ENCODE measurements at places on chromosomes 4 and X. TPM values are rescaled to one million over a fixed set of nuclear protein-coding genes. Genes with fewer than 3 reads are reported as not detected.
A peak's percentile ranks its signal among the peaks of the same experiment; 100 is the strongest.

TMEM31 gene
- 0.43 TPM for polyA plus RNA-seq

IL21 gene
- polyA plus RNA-seq, result not detected

SLC30A9 gene
- polyA plus RNA-seq, result 60.8 TPM

TREX2 gene
- polyA plus RNA-seq, result 0.30 TPM

DACH2 gene
- 1.9 TPM for polyA plus RNA-seq

MUC7 gene
- not detected for polyA plus RNA-seq

ADGRL3 gene
- polyA plus RNA-seq, result 9.8 TPM

CLRN2 gene
- not detected for polyA plus RNA-seq

MAGEC1 gene
- polyA plus RNA-seq, result not detected

OTC gene
- polyA plus RNA-seq, result 74.5 TPM

ARSJ gene
- polyA plus RNA-seq, result 11.3 TPM

SLC16A2 gene
- 7.2 TPM for polyA plus RNA-seq

CYTL1 gene
- 6.7 TPM for polyA plus RNA-seq

GRCh38 chrX:132077414-132077813 is 50.4 kb downstream of the FRMD7 start:
- no peak for DNase-seq

DNA sequence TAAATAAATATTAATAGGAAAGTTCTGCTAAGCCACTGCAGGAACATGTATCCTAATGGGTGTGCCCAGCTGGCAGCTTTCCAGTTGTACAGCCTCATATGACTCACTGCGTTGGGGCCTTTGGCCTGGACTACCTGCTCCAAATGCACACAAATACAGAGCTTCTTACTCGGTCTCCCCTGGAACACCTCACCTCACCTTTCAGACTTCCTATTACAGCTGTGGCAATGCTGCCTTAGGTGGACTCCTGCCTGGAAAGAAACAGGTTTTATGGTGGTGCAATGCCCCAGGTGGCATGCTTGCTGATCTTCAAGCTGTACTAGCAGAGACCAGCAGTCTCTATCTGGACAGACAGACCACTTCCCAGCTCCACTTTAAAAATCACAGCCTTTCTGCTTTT is 85.7 kb upstream of the EXOC1L start:
- DNase-seq, result peak; percentile 97

- DNase-seq, result no peak
Observed at GRCh38 chr4:48195374-48195773, 61.3 kb upstream of the TXK start.

- peak; percentile 51 for DNase-seq
Observed at GRCh38 chr4:54539500-54540029, 118.2 kb upstream of the KIT start.

GRCh38 chr4:88251924-88252323 is 32.4 kb downstream of the PPM1K start:
- no peak for DNase-seq

DNA sequence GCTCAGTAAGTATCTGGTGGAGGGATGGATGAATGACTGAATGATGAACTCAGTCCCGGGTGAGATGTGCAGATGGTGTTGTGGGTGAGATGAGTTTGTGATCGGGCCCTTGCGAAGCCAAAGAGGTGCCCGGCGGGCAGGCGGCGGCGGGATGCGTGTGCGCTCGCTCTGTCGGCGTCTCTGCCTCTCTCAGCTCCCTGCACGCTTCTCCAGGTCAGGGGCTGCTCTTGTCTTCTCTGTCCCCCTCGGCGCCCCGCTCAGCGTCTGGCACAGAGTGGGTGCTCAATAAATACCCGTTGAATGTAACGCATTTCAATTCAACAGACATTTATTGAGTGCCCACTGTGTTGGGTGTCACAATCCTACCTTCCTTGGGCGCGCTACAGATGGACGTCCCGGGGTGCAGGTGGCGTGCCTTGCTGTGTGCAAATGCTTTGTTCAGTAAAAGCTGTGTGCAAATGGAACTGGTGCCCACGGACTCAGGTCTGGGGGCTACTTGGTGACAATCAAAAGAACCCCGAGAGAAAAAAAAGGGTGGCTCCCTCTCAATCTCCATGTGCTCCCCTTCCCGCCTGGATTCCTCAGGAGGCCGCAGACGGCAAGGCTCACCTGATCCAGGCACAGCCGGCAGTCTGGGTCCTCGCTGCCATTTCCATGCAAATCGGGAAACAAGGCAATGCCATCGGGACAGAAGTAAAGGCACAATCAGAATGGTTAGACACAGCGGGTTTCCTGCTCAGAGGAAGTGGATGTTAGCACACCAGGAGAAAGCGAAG is 65.6 kb upstream of the AFAP1 start:
- no peak for DNase-seq

GRCh38 chr4:24067367-24068193 is 177.7 kb upstream of the PPARGC1A start:
- no peak for DNase-seq

DNA sequence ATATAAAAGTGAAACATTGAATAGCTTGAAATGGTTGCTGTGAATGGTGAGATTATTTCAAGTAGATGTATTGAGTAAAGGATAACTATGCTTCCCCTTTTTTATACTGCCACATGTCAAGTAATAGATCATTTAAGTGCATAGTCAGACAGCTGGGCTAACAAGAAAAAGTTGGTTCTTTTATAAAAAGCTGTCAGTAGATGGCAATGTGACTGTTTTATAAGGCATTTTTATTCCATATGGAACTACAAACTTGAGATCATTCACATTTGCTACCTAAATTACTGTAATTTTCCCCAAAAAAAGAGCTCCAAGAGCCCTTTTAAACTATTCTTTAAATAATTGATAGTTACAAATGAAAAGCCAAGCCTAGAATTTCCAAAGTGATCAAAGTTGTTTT is 831.0 kb downstream of the C4orf33 start:
- no peak for DNase-seq

- DNase-seq, result no peak
Observed at GRCh38 chr4:118845552-118846050, 9.7 kb upstream of the SEC24D start.

GRCh38 chr4:112702892-112703291 is 65.9 kb downstream of the LARP7 start:
- DNase-seq, result no peak

DNA sequence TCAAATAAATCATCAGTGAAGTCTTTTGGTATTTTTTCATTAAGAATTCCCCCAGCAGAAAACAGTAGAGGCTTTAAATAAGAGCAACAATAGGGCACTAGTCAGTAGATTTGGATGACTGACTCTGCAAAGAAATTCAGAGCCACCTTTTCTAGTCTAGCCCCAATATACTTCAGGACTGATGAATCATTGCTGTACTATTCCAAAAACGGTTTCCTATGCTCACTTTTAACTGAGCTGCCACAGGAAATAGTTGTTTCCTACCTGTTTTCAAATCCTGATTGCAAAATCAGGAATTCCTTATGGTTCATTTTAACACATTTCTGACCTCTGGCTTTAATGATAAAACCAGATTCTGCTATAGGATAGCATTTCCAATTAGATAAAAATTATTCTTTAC is 171.6 kb downstream of the NR3C2 start:
- DNase-seq, result no peak

DNA sequence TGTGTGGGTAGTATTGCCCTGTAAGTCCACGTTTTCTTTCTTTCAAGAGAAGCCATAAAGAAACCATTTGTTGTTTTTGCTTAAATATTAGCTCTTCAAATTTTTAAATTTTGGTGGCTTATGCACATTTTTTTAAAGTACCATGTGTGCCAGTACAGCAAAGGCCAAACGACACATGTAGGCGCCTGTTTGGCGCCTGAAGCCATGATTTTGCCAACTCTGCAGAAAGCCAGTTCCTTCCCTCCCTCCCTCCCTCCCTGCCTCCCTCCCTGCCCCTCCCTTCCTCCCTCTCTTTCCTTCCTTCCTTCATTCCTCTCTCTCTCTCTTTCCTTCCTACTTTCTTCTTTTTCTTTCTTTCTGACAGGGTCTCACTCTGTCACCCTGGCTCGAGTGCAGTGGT is 65.9 kb upstream of the LIMCH1 start:
- no peak for DNase-seq

GRCh38 chrX:149848855-149849254 is 32.1 kb upstream of the MAGEA8 start:
- DNase-seq, result no peak

GRCh38 chrX:115584696-115585095 is 23.7 kb downstream of the PLS3 start:
- DNase-seq, result no peak

- DNase-seq, result peak; percentile 49
Observed at GRCh38 chr4:81040012-81040659, 9.6 kb downstream of the BMP3 start.

- DNase-seq, result no peak
Observed at GRCh38 chrX:132489578-132490419, 961 bp upstream of the MBNL3 start.

- peak; percentile 20 for DNase-seq
Observed at GRCh38 chr4:124903995-124904722, 191.6 kb upstream of the ANKRD50 start.

DNA sequence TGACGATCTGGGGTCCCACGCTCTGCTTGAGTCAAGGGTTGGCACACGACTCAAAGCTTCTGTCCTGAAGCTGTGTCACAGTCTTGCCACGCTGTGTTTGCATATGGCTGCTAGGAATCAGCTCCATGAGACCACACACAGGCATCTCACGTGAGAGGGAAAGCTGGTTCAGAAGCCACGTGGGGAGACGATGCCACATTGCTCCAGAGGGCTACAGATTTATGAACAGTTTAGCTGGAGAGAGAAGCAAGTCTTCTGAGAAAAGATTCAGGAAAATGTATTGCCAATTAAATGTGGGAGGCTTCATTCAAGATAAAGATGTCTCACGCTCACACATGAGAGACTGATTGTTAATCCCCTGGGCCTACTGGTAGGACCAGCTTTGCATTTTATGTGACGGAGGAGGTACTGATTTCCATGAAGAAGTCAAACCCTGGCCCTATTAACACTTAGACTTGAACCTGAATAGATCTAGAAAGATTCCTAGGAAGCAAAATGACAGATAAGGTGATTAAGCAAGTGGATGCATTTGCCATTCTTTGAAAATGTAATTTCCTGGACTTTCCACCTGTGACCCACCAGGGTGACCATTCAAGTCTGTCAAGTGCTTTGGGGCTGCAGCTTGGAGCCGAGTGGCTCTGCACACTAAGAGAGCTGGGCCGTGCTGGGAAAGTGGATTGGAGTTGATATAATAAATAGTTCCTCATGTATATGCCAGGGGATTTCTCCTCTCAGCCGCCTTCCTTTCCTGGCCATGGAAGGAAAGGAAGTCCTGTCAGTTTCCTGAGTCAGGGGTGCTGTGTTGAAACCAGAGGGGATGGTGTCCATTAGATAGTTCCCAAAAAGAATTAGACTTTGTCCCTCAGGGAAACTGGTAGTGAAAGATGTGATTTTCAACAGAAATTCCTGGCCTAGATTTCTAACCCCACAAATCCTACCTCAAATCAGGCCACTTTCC is 29.0 kb downstream of the ENPP6 start:
- DNase-seq, result no peak

DNA sequence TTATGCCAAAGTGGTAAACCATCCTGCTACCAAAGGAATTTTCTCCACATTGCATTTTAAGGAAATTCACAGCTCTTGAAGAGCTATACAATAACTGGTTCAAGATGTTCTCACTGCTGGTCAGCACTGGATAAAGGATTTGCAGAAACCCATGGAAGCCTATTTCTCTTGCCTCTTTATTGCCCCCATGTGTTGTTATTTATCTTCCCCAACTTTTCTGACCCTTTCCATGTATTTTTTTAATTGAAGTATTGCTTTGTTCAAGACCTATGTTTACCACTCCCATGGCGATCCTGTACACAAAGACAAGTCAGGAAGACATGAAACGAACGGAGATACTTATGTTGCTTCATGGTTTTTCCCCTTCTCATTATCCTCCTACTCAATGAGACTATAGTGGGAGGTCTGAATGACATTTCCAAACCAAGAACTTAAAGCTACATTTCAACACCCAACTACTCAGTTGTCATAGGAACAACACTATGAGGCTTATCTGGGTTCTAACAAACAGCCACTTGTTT is 566.4 kb upstream of the DIPK2B start:
- no peak for DNase-seq

- no peak for DNase-seq
Observed at GRCh38 chr4:179709961-179710624, 2267.9 kb upstream of the AGA start.

- no peak for DNase-seq
Observed at GRCh38 chrX:39459952-39460351, 637.8 kb downstream of the BCOR start.

DNA sequence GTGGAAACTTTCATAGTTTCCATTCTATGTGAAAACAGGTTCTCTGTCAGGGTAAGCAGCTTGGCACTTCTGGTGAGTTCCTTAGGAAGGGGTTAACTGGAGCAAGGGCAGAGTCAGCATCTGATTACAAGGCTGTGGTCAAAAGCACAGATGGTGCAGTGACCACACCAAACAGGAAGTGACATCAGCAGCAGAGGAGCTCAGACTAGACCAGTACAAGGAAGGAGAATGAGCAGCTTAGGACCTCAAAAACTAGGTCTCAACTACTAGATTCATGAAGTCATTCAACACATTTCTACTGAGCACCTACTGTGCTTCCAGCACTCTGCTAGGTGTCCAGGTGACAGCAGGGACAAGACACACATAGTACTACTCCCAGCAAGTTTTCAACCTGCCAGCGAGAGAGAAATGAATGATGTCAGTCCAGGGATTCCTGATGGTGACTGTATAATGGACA is 130.2 kb downstream of the AMELX start:
- DNase-seq, result no peak

DNA sequence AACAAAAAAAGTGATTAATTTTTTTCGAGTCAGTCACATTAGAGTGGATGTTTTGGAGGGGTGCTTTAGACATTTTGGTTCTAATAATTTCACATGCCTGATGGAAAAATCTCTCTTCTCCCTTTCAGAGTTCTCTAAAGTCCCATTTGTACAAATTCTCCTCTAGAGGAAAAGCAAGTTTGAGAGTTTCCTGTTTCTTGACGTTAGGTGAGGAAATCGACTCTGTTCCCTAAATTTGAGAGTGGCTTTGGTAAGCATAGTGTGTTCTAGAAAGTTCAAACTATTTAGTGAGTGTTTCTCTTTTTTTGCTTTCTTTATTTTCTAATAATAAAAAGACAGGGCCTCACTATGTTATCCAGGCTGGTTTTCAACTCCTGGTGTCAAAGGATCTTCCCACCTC is 1.6 kb upstream of the ATP6AP2 start:
- no peak for DNase-seq

GRCh38 chr4:145177511-145177905 is 2.9 kb downstream of the OTUD4 start:
- peak; percentile 19 for DNase-seq

- DNase-seq, result no peak
Observed at GRCh38 chrX:13825178-13825762, 8.4 kb upstream of the GPM6B start.

DNA sequence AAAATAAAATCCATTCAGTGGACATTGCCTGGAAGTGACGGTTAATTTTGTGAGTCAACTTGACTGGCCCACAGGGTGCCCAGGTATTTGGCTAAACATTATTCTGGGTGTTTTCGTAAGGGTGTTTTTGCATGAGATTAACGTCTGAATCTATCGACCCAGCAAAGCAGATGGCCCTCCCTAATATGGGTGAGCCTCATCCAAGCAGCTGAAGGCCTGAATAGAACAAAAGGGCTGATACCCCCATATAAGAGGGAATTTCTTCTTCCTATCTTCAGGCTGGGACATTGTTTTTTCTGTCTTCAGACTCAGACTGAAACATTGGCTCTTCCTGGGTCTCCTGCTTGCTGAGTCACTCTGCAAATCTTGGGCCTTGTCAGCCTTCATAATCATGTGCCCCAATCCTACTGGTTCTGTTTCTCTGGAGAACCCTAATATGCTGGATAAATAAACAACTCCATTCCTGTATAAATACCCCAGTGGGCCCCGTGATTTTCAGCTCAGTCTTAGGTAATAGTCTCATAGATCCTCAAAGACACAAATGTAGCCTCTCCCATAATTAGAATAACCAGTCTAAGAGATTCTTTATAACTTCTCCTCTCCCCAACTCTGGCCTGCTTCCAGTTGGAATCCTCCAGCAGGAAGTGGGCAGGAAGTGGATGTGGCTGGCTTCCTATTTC is 33.1 kb upstream of the DDX3X start:
- no peak for DNase-seq

Data from large intestine (tissue), 12 donors.